Type B pancreatic cell (in vitro differentiated cells): ENCODE measurements at places on chromosomes 16 and 17. TPM values are rescaled to one million over a fixed set of nuclear protein-coding genes. Genes with fewer than 3 reads are reported as not detected.
A peak's percentile ranks its signal among the peaks of the same experiment; 100 is the strongest.

DNA sequence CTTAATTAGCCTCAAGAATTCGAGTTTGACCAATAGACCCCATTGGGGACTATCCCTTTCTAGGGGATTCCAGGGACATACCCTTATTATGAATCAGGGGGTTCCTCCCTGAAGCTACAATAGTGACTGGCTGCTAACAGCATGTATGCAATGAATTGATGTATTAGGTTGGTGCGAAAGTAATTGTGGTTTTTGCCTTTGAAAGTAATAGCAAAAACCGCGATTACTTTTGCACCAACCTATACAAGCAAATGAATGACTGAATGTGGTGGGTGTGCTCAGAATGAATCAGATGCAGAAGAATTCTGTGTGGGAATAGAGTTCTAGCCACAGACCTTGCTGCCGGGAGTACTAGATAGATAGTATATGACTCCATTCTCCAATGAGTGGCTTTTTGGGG, 76.7 kb downstream of the HLF start:
- peaks cover 5% of the 10 kb centered on the region for H3K27me3 ChIP-seq
- H3K27ac ChIP-seq = no peak overlapping the region
- H3K4me1 ChIP-seq = peaks cover 6% of the 10 kb centered on the region
- H3K4me3 ChIP-seq = no peak overlapping the region

MYH8 gene
- total RNA-seq = 0.05 and 0.68 TPM in 2 replicates

- H3K27me3 ChIP-seq = no peaks in the 10 kb centered on the region
- H3K4me1 ChIP-seq = no peaks in the 10 kb centered on the region
- DNase-seq = no peak
- H3K27ac ChIP-seq = no peak overlapping the region
Observed at GRCh38 chr16:23081675-23082119, 67.6 kb downstream of the USP31 start.

DNA sequence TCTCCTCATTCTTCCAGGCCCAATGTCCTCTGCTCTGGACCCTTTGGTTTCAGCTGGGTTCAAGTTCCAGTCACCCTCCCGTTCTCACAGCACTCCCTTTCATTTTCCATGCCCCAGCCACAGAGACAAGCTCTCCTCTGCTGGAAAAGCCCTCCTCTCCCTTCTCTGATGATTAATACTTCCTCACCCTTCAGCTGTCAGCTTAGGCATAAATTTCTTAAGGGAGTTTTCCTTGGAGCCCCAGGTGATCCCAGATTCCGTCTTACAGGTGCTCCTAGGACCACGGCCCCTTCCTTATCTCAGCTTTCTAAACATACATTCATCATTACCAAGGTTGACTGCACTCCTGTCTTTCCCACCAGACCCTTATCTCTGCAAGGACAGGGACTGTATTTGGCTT, 10.4 kb downstream of the CHAD start:
- H3K4me3 ChIP-seq = no peak overlapping the region
- H3K36me3 ChIP-seq = peaks cover 4% of the 10 kb centered on the region
- no peaks in the 10 kb centered on the region for H3K4me1 ChIP-seq
- no peaks in the 10 kb centered on the region for H3K27me3 ChIP-seq

RRAD gene
- total RNA-seq = 1.3 and 2.5 TPM in 2 replicates

ACSM2B gene
- total RNA-seq = 2.4 TPM in 1 of 2 replicates, not detected in the other

TP53TG3B gene
- not detected in 2 replicates for total RNA-seq

DNA sequence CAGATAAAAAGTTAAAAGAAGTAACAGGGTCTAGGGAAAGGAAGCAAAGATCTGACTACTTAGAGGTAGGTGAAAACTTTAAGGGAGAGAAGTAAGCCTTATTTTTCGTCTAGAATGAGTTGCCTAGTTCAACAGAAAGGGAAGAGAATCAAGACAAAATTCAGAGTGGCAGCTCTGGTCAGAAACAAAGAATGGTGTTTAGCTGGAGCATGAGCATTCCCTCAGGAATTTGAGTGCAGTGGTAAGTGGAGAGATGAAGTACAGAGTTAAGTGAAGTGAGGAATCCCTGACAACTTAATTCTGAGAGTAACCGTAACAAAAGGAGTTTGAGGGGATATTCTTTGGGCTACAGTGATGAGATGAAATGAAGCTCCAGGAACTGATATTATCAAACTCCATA, 11.5 kb downstream of the SMG6 start:
- no peaks in the 10 kb centered on the region for H3K27me3 ChIP-seq
- H3K4me3 ChIP-seq = no peak overlapping the region
- H3K36me3 ChIP-seq = peaks cover 46% of the 10 kb centered on the region

DNA sequence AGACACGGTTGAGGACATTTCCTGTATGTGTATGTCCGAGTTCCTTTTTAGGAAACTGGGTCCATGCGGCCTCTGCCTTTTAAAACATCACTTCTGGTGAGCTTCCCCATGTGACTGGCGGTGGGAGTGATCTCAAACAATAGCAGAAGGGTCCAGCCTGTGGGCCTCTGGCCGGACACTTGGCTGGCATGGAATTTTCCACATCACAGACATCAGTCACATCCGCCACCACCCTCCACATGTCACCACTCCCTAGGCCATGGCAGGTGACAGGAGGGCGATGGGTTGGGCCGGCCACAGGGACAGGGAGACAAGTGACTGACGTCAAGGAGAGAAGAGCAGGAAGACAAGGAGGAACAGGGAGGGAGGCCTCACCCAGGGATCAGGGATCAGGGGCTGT, 83.7 kb downstream of the DNAH17 start:
- peak overlapping the region; percentile 65 for H3K27ac ChIP-seq
- H3K27me3 ChIP-seq = peaks cover 5% of the 10 kb centered on the region
- peaks cover under 1% of the 10 kb centered on the region for H3K4me1 ChIP-seq
- no peak for DNase-seq

GRCh38 chr17:40872416-40872815, 5.4 kb upstream of the KRT12 start:
- H3K36me3 ChIP-seq = no peaks in the 10 kb centered on the region
- DNase-seq = no peak
- H3K27ac ChIP-seq = no peak overlapping the region
- H3K4me3 ChIP-seq = no peak overlapping the region

SRCIN1 gene
- total RNA-seq = 8.3 and 11.9 TPM in 2 replicates

PRRT2 gene
- total RNA-seq = 1.4 and 15.1 TPM in 2 replicates

DNA sequence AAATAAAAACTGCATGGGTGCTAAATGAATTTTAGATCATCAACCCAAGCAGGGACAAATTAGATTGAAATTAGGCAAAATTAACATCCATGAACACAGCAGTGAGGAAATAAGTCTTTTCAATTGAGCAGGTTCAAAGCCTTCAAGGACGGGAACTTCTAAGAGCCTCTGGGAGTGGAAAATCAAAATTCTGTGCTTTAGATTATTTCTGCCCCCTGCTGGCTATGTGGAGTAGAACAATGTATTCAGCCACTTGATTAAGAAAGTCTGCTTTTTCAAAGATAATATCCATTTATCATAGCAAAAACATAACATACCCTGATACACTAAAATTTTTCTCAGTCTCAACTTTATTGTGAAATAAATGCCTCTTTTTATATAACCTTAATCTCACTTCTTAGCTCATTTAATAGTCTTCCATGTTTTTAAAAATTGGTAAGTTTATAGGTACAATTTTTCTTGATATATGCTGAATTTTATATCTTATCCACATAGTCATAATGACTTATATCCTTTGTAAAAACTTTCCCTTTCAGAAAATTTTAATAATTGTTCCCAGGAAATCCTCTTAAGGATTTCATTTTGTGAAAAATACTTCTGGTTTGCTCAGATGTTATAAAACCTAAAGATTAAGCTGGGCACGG, 28.1 kb upstream of the NOL11 start:
- H3K4me3 ChIP-seq = no peak overlapping the region
- H3K27me3 ChIP-seq = no peaks in the 10 kb centered on the region
- no peaks in the 10 kb centered on the region for H3K4me1 ChIP-seq
- no peak for DNase-seq
- H3K36me3 ChIP-seq = peaks cover 6% of the 10 kb centered on the region
- H3K27ac ChIP-seq = no peak overlapping the region

SLFN11 gene
- total RNA-seq = 19.8 and 30.7 TPM in 2 replicates

- peaks cover 17% of the 10 kb centered on the region for H3K36me3 ChIP-seq
- DNase-seq = no peak
- H3K4me3 ChIP-seq = peak overlapping the region; percentile 93
- no peaks in the 10 kb centered on the region for H3K27me3 ChIP-seq
- peaks cover 9% of the 10 kb centered on the region for H3K4me1 ChIP-seq
Observed at GRCh38 chr16:71846431-71846830, 655 bp downstream of the ATXN1L start.

- DNase-seq = no peak
- H3K4me1 ChIP-seq = peaks cover 16% of the 10 kb centered on the region
- H3K36me3 ChIP-seq = peaks cover 8% of the 10 kb centered on the region
- no peak overlapping the region for H3K27ac ChIP-seq
- H3K4me3 ChIP-seq = no peak overlapping the region
- no peaks in the 10 kb centered on the region for H3K27me3 ChIP-seq
Observed at GRCh38 chr16:85641776-85642176, 28.7 kb downstream of the GSE1 start.

SLC12A3 gene
- 0.31 and 4.2 TPM in 2 replicates for total RNA-seq

SUZ12 gene
- 26.5 and 29.8 TPM in 2 replicates for total RNA-seq

DNA sequence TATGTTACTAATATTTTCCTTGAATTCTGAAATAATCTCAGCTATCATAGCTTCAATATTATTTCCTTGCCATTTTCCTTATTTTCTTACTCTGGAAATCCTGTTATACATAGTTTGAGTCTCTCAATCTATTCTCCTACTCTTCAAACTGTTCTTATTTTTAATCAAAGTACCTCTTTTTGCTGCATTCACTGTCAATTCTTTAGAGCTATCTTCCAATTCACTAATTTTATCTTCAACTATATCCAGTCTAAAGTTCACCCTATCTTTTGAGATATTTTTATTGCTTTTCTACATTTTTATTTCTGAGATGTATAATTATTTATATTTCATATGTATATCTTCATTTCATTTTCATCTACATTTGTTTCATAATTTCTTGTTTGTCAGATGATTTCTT, 7.3 kb upstream of the XYLT2 start:
- no peak for DNase-seq
- H3K27ac ChIP-seq = no peak overlapping the region
- H3K36me3 ChIP-seq = no peaks in the 10 kb centered on the region
- H3K27me3 ChIP-seq = no peaks in the 10 kb centered on the region
- no peaks in the 10 kb centered on the region for H3K4me1 ChIP-seq

DNA sequence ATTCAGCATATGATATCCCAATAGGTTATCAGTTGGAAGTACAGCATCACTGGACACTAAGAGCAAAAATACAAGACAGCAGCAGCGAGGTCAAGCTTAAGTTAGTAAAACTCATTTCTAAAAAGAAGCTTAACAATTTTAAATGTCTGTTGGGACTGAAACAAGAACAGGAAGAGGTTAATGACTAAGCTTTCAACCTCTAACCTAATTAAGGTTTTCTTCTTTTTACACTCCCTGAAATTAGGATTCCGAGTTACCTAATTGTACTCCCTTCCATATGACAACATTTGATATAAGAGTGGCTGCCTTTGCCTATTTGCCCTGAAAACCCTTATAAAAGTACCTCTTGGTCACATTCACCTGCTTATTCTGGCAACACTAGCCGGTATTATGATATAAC, 34.3 kb downstream of the CPSF4L start:
- peaks cover 37% of the 10 kb centered on the region for H3K4me1 ChIP-seq
- H3K4me3 ChIP-seq = no peak overlapping the region
- no peaks in the 10 kb centered on the region for H3K27me3 ChIP-seq
- no peak for DNase-seq

NPIPB9 gene
- total RNA-seq = 1.2 and 3.0 TPM in 2 replicates

CTF1 gene
- total RNA-seq = 2.5 and 3.1 TPM in 2 replicates

- DNase-seq = no peak
- H3K27me3 ChIP-seq = no peaks in the 10 kb centered on the region
- no peak overlapping the region for H3K4me3 ChIP-seq
- H3K4me1 ChIP-seq = peaks cover 4% of the 10 kb centered on the region
- no peak overlapping the region for H3K27ac ChIP-seq
Observed at GRCh38 chr16:87700406-87701077, 65.2 kb downstream of the KLHDC4 start.

DNA sequence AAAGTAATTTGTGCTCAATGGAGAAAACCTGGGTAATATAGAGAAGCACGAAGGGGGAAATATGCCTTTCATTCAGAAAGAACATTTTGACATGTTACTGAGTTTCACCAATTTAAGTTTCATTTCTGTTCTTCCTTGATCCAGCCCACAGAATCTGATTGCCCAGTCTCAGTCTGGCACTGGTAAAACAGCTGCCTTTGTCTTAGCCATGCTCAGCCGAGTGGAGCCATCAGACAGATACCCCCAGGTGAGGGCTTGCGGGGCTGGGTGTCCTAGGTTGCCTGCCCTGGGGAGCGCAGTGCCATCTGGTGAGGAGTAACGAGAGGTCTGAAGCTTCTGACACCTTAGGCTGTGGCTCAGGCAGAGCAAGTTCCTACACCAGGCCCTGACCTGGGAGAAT, 17.7 kb downstream of the DDX19A start:
- H3K27me3 ChIP-seq = no peaks in the 10 kb centered on the region
- H3K36me3 ChIP-seq = peaks cover 8% of the 10 kb centered on the region
- no peak overlapping the region for H3K4me3 ChIP-seq
- no peak for DNase-seq
- H3K4me1 ChIP-seq = no peaks in the 10 kb centered on the region

- peaks cover 46% of the 10 kb centered on the region for H3K4me1 ChIP-seq
- peak overlapping the region; percentile 52 for H3K27ac ChIP-seq
- peaks cover 12% of the 10 kb centered on the region for H3K36me3 ChIP-seq
- H3K27me3 ChIP-seq = peaks cover 4% of the 10 kb centered on the region
- peak; percentile 88 for DNase-seq
Observed at GRCh38 chr16:85234310-85235204, 122.3 kb upstream of the CIBAR2 start.

GRCh38 chr16:1929105-1929504, 10.9 kb upstream of the HS3ST6 start:
- H3K27ac ChIP-seq = peak overlapping the region; percentile 48
- no peak for DNase-seq
- H3K4me3 ChIP-seq = peak overlapping the region; percentile 81

KRT222 gene
- total RNA-seq = 0.34 and 0.74 TPM in 2 replicates

GRCh38 chr17:55327225-55328088, 62.7 kb downstream of the HLF start:
- DNase-seq = no peak
- no peaks in the 10 kb centered on the region for H3K27me3 ChIP-seq

AGRP gene
- total RNA-seq = not detected in 2 replicates

DNA sequence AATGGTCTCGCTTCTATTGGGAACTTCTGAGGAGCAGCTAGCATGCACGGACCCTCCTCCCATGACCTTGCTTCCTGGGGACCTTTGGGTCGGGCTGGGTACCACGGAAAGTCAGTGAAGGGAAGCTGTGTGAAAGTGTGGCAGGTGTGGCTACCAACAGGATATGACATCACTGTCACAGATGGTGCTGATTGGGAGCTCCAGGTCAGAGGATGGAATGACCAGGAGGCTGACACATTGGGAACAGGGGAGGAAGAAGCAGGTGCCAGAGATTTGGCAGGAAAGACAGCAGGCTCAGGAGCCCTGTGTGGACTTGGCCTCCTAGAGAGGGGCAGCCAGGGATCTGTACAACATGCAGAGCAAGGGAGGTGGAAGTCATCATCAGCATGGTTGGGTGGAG, 34.0 kb downstream of the CPNE2 start:
- H3K36me3 ChIP-seq = peaks cover 4% of the 10 kb centered on the region
- H3K27ac ChIP-seq = no peak overlapping the region
- no peaks in the 10 kb centered on the region for H3K27me3 ChIP-seq

- H3K4me3 ChIP-seq = no peak overlapping the region
- H3K27ac ChIP-seq = no peak overlapping the region
- H3K36me3 ChIP-seq = no peaks in the 10 kb centered on the region
- no peaks in the 10 kb centered on the region for H3K27me3 ChIP-seq
- no peak for DNase-seq
Observed at GRCh38 chr16:47058295-47059086, 85.0 kb upstream of the DNAJA2 start.
